Activated CD8-positive, alpha-beta memory T cell treated with anti-CD3 and anti-CD28 coated beads for 1 hour (primary cell): ENCODE measurements at places on chromosomes 5 and 9.

DNA sequence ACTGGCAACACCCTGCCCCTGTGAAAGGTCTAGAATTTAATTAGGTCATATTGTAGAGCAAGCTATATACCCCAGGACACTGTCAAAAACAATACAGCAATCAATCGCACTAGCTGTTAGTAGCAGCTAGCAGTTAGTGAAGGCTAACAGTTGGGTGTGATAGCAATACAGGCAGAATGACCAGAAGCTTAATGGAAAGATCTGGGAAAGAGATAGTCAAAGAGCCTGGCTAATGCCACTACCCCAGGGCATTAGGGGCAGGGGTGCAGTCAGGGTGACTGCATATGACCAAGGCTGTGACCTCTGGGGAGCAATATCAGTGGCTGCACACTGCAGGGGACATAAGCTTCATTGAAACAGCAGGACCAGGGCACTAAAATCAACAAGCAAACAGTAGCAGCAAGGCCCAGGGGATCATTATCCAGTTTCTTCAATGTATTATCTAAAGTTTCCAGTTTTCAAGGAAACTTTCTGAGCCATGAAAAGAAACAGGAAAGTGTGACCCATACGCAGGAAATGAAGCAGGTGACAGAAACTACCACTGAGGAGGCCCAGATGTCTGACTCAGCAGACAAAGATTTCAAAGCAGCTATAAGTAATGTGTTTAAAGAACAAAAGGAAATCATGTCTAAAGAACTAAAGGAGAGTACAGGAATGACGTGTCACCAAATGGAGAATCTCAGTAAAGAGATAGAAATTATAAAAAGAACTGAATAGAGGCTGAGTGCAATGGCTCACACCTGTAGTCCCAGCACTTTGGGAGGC is 82.4 kb downstream of the ZNF354C start:
- DNase-seq = no peak

DNA sequence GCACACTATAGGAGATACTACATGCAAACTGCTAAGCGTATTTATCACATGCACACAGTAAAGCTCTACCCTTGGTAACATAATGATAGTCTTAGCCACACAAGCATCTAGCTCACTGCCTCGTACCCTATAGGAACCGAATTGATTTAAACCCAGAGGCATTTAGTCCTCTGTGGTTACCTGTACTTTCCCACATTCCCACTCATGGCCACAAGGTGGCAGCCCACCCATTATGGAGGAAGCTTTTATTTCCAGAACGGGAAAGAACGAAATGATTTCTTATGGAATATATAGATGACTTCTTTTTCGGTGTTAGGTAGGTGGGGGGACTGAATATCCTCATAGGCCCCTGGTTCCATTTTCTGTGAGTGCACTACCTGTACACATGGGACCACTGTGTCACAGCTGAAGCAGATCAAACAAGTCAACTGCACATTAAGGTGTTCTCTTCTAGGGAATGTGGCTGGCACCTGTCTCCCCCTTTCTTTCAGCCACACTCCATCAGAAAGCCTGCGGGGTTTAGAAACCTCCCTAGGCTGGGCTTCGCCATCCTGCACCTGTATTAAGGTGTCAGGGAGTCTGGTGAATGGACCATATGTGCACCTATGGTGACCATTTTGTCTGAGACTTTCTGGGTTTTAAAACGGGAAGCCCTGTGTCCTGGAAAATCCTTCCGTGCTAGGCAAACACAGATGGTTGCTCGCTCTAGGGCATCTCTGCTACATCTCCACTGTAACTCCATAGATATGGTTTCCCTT is 313.2 kb downstream of the SLIT3 start:
- peak; percentile 30 for DNase-seq

DNA sequence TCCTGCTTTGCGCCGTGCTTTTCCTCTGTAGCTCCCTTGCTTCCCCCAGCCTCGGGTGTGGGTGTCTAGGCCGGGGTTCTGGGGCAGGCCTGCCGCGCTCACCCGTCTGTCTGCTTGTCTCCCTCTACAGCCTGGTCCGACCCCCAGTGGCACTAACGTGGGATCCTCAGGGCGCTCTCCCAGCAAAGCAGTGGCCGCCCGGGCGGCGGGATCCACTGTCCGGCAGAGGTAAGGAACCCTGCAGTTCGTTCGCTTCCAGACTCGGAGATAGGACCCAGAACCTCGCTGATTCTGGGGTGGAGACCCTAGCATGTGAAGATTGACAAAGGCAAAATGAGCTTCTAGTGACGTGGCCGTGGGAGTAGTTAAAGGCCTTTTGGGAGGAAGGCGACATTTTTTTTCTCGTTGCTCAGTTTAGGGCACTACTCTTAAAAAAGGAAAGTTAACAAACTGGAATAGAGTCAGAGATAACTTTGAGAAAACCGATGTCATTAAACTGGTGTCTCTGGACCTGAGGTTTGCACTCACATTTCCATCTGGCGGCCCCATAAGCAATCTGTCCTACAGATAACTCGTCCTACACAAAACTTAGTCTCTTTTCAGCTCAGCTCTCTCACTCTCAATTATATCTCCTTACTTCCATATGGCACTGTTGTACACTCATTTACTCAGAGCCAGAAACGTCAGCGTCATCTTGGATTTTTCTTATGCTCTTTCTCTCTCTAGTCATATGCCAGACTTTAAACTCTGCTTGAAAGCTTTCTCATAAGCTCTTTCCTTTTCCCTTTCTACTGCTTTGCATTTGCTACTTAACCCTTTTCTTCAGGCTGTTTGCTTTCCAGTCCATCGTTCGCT is 561 bp downstream of the SEC61B start:
- no peak for DNase-seq

- DNase-seq = no peak
These were observed 78.8 kb downstream of the GIN1 start for GRCh38 chr5:103041071-103041676.

DNA sequence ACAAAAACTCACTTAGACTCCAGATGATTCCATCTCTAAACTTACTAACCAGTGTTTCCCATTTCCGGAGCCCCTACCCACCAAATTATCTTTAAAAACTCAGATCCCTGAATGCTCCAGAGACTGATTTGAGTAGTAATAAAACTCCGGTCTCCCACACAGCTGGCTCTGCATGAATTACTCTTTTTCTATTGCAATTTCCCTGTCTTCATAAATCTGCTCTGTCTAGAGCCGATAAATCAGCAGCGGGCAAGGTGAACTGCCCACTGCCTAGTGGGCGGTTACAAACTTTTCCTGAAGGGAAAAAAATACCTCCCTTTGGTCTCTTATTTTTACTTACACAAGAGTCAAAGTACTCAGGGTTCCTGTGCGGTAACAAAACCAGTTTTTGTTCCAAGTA is 624.4 kb upstream of the RORB start:
- no peak for DNase-seq

DNA sequence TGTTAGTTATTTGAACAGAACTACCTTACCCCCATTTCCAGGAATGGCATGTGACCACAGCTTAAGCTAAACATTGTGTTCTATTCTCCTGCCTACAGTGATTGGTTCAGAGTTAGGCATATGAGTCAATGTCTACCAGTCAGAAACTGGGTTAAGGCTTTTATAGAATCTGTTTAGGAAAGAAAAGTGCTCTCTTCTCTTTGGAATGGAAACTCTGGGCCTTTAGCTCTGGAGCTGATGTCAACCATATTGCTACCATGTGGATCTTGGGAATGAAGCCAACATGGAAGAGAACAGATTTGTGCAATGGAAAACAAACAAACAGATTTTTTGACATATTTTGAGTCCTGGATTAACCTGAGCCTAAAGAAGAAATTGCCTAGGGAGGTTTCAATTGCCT is 488.9 kb upstream of the TNC start:
- DNase-seq = no peak
